Activated CD8-positive, alpha-beta memory T cell treated with anti-CD3 and anti-CD28 coated beads for 24 hours (primary cell): ENCODE measurements at places on chromosomes 12 and 14.
A peak's percentile ranks its signal among the peaks of the same experiment; 100 is the strongest.

- DNase-seq: no peak
Measured at GRCh38 chr12:109706747-109707469, 6.7 kb upstream of the FAM222A start.

- peak; percentile 88 for DNase-seq
Measured at GRCh38 chr12:120710031-120710804, at the start of gene UNC119B. UNC119B (plus strand) TSS chr12:120710458; CDS start chr12:120710475, 17 bp downstream.

- DNase-seq: no peak
Measured at GRCh38 chr12:7096979-7097378, 4.7 kb upstream of the C1R start.

DNA sequence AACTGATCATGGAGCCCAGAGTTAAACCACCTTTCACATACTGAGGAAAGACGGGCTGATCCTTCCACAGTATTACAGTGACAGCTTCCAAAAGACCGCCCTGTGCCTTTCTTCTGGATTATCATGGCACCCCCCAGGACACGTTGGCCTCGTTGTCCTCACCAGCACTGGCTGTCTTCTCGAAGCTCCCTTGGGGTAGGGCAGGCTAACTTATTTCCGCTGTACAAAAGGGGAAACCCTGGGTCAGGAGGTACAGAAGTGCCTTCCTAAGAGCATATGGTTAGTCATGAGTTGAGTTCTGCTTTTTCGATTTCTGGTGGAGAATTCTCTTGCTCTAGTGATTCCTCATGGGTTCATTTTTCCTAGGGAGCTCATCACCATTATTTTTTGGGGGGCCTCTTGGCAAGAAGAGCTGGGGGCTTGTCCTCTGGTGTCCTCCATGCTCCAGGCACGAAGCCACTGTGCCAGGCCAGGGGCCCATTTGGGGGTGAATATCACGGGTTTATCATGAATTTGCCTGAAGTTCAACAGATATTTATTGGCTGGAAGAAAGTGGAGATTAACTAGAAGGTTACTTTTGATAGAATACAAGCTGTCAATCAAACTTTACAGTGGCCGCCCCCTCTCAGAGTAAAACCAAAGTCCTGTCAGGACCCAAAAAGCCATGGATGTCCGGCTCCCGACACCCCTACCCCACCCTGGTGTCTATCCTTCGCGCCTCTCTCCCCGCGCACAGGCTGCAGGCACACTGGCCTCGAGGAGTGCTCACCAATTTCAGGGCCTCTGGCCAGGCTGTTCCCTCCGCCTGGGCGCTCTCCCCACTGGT, 8.8 kb upstream of the TRAF3 start:
- no peak for DNase-seq

- no peak for DNase-seq
Measured at GRCh38 chr12:120783197-120783596, 57.6 kb downstream of the ACADS start.

DNA sequence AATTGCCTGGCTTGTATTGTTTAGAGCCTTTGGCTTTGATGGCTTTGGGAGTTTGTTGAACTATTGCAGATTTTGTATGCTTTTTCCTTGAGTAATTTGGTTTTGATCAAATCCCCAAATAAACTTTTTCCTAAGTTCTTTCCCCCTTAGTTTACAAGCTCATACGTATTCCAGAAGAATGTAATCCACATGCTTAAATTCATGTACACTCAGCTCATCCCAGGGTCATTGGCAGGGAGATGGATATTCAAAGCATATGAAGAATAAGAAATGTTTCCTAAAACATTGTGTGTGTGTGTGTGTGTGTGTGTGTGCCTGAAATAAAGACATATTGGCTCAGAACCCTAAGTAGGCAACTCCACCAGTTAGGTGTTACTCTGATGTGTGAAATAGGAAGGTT, 89.4 kb downstream of the TMEM30B start:
- no peak for DNase-seq

DNA sequence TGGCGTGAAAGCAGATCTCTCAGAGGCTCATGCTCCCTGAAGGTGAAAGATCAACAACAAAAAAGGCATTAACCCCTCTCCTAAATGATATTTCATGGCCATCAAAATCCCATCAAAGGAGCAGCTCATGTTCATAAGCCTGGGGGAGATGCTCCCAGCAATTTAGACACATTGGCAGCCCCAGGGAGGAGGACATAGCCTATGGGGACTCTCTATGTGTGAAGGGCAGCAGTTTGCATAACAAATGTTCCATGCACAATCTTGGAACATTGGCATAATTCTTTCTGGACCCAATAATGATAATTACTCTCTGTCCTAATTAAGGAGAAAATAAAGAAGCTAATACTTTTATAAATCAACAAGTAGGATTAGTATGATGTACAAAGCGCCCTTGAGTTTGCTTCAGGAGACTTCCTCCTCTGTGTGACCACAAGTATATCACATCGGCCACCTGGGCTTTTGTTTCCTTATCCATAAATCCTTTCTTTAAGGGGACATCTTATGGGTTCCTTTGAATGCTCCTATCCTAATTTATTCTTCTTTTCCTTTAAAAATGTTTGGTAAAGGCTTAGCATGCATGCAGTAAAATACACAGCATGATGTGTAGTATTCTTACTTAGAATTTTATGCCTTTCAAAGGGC, 161.9 kb upstream of the PLEKHG7 start:
- DNase-seq: no peak

GRCh38 chr14:59316151-59316830, 127.8 kb downstream of the DAAM1 start:
- no peak for DNase-seq
